GM13977 (cell line): ENCODE measurements at places on chromosomes 16 and 17.
A peak's percentile ranks its signal among the peaks of the same experiment; 100 is the strongest.

DNA sequence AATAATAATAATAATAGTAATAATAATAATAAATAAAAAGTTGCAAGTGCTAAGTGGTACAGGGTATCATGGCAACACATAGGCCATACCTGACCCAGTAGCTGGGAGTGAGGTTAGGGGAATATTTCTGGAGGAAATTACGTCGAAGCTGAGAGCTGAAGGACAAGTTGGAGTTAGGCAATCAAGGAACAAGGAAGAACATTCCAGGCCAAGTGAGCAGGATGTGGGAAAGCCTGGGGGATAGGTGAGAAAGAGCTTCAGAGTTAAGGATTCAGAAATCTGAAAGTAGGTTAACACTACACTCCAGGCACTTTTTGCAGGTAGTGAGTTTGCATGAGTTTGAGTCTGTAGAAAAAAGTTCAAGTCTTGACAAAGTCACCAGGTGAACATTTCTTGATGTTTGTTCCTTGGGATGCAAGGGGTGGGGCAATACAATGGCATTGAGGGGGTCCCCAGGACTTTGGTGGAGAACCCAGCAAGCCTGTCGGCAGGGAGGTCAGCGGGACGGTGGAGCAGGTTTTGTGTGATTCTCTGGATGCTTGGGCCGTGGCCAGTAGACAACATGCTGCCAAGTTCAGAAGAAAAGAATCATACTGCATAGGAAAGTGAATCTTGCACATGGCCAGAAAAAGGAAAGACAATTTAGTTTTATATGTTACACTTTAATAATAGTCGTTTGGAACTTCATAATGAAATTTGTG, 27.7 kb upstream of the MPHOSPH6 start:
- no peak for DNase-seq

GRCh38 chr17:72869630-72870029, 222.9 kb downstream of the SLC39A11 start:
- no peak for DNase-seq

DNA sequence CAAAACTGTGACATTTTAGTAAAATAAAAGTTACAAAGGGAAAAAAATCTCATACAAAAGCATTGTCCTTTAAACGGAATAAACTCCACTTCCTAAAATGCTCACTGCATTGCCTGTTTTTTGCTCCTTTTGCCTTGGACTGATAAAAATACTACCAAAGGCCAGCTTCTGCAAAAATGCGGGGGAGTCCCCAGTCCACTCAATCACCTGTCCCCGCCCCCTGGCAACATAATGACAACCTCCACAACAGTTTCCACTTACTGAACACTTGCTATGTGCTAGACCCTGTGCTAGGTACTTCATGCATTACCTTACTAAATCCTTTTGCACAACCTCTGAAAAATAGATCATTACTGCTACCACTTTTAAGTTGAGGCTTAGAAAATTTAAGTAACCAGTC, 172.7 kb upstream of the CCL2 start:
- no peak for DNase-seq

DNA sequence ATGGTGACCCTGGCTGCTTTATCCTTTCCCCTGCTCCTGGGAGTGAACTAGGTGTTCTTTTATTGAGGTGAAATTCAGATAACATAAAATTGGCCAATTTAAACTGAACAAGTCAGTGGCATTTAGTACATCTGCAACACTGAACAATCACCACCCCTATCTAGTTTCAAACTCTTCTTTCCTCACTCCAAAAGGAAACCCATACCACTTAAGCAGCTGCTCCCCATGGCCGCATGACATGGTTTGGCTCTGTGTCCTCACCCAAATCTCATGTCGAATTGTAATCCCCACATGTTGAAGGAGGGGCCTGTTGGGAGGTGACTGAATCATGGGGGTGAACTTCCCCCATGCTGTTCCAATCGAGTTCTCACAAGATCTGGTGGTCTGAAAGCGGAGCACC, 154.1 kb downstream of the STX8 start:
- no peak for DNase-seq

DNA sequence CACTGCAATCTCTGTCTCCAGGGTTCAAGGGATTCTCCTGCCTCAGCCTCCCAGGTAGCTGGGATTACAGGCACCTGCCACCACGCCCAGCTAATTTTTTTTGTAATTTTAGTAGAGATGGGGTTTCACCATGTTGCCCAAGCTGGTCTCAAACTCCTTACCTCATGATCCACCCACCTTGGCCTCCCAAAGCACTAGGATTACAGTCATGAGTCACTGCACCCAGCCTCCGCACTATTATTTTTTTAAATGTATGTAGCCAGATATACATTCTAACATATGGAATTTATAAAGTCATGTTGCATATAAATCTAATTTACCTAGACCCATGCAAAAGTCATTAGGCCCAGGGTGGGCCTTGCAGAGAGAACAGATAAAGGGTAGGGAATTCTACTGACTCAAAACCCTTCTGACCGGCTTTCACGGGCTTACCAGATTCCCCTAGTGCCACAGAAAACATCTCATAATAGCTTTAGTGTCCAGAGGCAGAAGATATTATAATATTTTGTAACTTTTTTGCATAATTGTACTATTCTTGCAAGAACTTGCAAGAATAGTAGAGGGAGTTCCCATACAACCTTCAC, 20.5 kb upstream of the HELZ start:
- no peak for DNase-seq

DNA sequence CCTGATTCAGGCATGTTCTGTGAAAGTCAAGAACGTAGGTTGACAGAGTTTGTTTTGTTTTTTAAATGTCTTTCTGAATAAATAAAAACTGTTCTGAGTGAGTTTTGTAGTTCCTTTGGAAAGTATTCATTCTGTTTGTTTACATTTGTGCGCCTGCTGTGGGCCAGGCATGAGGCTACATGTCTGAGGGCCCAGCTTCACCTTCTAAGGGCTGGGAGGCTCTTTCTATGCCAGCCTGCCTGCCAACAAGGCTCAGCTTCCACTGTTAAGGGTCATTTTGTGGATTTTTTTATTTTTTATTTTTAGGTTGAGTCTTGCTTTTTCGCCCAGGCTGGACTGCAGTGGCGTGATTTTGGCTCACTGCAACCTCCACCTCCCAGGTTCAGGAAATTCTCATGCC, 6.1 kb downstream of the WWOX start:
- no peak for DNase-seq

GRCh38 chr16:1327619-1327947, 5.9 kb upstream of the BAIAP3 start:
- DNase-seq, result no peak

- DNase-seq, result no peak
Measured at GRCh38 chr17:12983991-12984884, 33.6 kb downstream of the ELAC2 start.

GRCh38 chr17:10875984-10876555, 38.2 kb upstream of the PIRT start:
- DNase-seq, result peak; percentile 30

DNA sequence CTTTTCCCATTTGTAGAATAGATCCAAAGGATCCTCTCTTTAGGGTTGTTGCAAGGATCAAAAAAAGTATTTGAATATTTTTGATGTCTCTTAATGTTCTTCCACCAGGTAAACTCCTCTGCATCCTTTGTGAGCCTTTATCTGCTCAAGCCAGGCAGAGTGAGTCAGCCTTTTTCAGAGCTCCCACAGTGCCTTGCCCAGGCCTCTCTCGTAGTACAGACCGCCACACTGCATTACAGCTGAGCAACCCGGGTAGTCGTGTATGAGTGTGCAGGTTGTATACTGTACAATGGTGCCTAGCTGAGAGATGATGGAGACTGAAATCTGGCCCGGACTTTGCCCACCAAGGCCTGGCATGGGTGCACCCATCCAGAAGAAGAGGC, 20.9 kb downstream of the RHBDL3 start:
- DNase-seq, result no peak

GRCh38 chr16:57016831-57017230, 27.5 kb downstream of the NLRC5 start:
- no peak for DNase-seq

DNA sequence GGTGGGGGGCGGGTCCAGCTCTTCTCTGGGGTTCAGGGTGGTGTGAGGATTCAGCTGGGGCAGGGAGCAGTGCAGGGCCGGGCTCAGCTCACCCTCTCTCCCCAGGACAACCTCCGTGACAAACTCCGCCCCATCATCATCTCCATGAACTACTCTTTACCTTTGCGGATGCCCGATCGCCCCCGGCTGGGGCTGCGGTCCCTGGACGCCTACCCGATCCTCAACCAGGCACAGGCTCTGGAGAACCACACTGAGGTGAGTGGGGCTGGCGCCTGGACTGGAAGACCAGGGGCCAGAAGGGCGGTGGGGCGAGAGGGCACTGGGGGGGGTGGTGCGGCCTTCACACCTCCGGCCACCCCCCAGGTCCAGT, 18.9 kb upstream of the PDK2 start:
- no peak for DNase-seq

GRCh38 chr17:180381-181244, 837 bp downstream of the DOC2B start:
- no peak for DNase-seq

- no peak for DNase-seq
Measured at GRCh38 chr16:87150681-87151280, 166.4 kb downstream of the C16orf95 start.

DNA sequence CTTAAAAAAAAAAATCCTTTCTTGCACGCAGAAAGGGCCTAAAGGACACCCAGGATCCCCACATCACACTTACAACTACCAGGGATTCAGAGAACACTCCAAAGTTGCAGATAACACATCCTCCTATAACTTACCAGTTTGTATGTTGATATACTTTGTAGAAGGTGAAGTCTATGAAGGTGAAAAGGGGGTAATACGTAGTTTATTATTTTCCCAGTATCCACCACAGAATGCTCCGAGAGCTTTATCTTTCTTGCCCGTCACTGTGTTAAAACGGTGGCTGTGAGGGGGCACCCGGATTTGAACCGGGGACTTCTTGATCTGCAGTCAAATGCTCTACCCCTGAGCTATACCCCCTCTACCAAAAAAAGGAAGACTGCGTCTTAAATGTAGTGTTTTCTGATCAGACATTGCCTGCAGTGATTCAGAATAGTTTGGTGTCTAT, 7.9 kb upstream of the RPL23 start:
- DNase-seq, result peak; percentile 9

DNA sequence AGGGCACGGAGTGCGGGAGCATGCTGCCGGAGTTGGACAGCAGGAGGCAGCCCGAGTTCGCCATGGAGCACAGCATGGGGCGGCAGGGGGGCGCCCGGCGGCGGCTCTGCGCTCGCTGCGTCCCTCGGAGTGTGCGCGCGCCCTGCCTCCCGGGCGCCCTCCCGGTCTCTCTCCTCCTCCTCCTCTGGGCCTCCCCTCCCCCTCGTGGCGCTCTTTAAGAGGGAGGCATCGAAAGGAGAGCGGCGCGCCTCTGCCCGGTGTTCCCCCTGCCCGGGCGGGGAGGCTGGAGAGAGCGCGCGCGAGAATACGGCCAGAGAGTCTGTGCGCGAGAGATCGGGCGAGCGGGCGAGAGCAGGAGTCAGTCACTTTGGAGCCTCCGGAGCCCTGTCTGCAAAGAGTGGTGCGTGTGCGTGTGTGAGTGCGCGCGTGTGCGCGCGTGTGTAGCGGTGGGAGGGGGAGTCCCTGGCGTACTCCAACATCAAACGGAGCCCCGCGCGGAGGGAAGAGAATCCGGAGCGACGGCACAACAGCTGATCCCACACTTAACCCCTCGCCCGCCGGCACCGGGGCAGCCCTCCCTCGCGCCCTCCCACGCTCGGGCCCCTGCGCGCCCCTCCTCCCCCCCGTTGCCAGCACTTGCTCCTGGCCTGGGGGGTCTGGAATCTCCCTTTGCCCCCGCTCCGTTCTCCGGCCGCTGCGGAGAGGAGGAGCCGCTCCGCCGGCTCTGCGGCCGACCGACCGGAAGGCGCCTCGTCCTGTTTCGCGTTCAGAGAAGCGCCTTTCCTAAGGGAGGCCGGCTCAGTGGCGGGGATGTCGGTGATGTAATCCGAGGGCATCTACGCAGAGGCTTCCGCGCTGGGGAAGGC, 108.9 kb downstream of the ENGASE start:
- DNase-seq, result peak; percentile 70

DNA sequence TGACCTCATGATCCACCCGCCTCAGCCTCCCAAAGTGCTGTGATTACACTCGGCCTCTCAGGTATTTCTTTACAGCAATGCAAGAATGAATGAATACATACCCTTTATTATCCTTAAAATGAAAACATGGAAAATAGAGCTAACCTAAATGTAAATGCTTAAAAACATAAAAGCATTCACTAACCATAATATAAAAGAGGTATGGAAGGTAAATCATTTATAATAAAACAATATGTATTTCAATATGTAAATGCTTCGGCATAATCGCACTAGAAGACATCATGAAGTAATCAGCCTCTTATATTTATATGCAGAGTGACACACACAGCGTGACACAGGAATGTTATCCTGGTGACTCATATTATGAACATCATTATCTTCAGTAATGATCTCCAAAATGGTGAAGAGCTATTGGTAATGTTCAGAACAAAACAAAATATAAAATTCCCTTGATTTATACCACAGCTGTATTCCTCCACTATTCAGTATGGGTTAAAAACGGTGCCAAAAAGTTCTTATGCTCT, 53.9 kb downstream of the AIPL1 start:
- no peak for DNase-seq

DNA sequence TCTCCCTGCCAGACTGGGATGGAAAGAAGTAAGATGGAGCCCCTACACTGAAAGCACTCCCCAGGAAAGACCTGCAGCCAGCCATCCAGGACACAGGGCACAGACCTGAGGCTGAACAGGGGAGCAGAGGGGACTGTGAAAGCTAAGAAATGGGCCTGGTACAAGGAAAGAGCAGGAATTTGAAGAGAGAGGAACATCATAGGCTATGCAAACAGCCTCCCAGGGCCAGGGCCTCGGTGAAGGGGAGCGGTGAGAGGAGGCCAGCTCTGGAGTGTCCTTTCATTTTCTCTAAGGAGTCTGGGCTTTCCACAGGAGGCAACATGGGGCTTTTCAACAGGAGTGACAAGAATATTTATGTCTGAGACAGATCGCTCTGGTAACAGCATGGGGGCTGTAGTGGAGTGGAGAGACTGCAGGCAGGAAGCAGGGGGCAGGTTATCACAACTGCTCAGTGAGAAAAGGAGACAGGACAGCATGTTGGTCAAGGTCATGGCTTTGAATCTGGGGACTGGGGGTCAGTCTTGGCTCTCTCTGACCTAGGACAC, 50.1 kb downstream of the TOM1L2 start:
- no peak for DNase-seq

- DNase-seq, result no peak
Measured at GRCh38 chr17:82434216-82434565, 15.8 kb upstream of the OGFOD3 start.

- no peak for DNase-seq
Measured at GRCh38 chr16:27531186-27531585, 18.5 kb downstream of the GTF3C1 start.

GRCh38 chr17:30337393-30337999, 3.6 kb upstream of the TMIGD1 start:
- no peak for DNase-seq
